ENCODE measurements at places on chromosomes 4 and X. TPM values are rescaled to one million over a fixed set of nuclear protein-coding genes. Genes with fewer than 3 reads are reported as not detected.

DNA sequence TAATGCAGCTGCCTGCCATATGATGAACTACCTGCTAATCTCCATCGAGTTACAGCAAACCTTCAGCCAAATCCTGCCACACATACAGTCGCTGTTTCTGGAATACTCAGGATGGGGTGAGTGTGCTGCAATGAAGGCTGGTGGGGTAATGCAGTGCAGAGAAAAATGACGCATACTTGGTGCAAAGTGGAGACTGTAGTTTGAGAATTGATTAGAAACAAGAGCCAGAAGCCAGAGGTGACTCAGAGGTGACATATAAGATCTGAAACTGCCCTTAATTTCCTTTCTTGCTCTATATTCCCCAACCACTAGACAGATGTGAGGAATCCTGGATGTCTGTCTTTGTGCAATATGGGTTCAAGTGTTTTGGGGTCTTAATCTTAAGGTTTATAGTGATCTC is 22.0 kb downstream of the C4orf54 start:
- H3K36me3 ChIP-seq, result no peaks in the 10 kb centered on the region
- no peaks in the 10 kb centered on the region for H3K27me3 ChIP-seq
- H3K27ac ChIP-seq, result no peak overlapping the region
- no peak overlapping the region for H3K4me3 ChIP-seq
- peaks cover 15% of the 10 kb centered on the region for H3K4me1 ChIP-seq
- no peak for DNase-seq

- H3K4me1 ChIP-seq, result no peaks in the 10 kb centered on the region
- H3K27ac ChIP-seq, result no peak overlapping the region
- H3K4me3 ChIP-seq, result no peak overlapping the region
- H3K27me3 ChIP-seq, result no peaks in the 10 kb centered on the region
- no peak for DNase-seq
- no peaks in the 10 kb centered on the region for H3K36me3 ChIP-seq
Observed at GRCh38 chr4:154927126-154927680, 146.1 kb downstream of the RBM46 start.

DNA sequence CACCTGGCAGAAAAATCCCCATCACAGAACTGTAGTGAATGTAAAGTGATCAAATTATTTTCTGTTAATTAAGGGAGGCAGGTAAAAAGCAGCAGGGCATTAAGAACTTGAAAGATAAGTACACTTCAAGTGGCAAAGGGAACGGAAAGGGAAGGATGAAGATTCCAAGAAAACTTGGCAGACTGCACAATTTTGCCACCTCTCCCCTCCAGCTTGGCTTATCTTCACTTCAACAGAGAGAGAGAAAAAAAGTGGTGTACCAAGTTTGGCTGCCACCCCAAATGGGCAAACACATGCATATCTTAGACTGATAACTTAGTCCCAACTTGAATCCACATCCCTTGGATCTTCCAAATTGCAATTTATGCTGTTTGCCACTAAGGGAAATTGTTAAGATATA is 598.1 kb upstream of the ACTRT1 start:
- H3K27ac ChIP-seq, result no peak overlapping the region
- H3K4me3 ChIP-seq, result no peak overlapping the region
- H3K4me1 ChIP-seq, result no peaks in the 10 kb centered on the region
- H3K27me3 ChIP-seq, result no peaks in the 10 kb centered on the region
- no peaks in the 10 kb centered on the region for H3K36me3 ChIP-seq

DNA sequence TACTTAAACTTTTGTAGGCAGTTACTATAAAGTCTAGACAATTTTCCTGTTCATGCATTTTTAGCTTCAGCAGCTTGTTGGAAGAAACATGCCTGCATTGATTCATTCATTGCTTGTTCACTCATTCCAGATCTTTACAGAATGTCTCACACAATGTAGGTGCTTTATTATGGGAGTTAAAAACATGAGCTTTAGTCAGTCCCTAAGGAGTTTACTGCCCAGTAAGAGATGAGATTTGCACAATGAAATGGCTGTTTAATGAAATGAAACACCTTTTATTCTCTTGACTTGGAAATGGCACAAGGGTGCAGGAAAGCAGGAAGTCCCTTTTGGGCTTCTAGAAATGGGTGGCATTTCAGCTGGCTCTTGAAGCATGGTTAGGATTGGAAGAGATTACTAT is 2.9 kb downstream of the NOCT start:
- DNase-seq, result no peak
- peaks cover 5% of the 10 kb centered on the region for H3K36me3 ChIP-seq
- peak overlapping the region; percentile 31 for H3K27ac ChIP-seq
- peak overlapping the region; percentile 32 for H3K4me3 ChIP-seq
- no peaks in the 10 kb centered on the region for H3K27me3 ChIP-seq

DNA sequence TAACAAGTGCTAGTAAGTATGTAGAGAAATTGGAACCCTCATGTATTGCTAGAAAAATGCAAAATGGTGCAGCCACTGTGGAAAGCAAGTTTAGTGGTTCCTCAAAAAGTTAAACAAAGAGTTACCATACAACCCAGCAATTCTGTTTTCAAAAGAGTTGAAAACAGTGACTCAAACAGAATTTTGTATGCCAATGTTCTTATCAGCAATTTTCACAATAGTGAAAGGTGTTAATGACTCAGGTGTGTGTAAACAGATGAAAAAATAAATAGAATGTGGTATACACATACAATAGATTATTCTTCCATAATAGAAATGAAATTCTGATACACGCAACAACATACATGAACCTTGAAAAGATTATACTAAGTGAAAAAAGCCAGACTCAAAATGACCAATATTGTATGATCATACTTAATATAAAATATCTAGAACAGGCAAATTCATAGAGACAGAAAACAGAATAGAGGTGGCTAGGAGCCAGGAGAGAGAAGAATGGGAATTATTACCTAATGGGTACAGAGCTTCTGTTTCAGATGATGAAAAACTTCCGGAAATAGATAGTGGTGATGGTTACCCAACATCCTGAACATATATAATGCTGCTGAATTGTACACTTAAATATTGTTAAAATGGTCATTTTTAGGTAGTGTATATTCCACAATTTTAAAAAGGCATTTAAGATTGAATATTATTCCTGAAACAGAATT is 51.6 kb downstream of the WDFY3 start:
- no peak overlapping the region for H3K27ac ChIP-seq
- no peaks in the 10 kb centered on the region for H3K4me1 ChIP-seq
- H3K27me3 ChIP-seq, result no peaks in the 10 kb centered on the region
- H3K36me3 ChIP-seq, result peaks cover 6% of the 10 kb centered on the region

DNA sequence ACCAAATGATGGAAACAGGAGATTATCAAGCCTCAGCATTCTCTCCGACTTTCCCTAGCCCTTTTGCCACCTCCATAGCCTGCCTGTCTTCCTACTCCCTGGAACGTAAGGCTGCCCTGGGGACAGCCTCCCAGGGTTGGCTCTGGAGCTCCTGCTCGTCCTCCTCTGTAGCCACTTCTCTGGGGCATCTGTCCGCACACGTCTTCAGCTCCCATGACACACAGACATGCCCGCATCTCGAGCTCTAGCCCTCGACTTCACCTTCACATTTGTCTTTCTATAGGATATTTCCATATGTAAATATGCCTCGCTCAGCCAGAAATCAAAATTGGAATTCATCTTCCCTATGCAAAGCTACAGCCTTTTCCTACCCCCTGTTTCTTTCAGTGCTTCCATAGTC is 67.7 kb downstream of the TSC22D3 start:
- H3K27me3 ChIP-seq, result no peaks in the 10 kb centered on the region
- peaks cover 15% of the 10 kb centered on the region for H3K4me1 ChIP-seq
- DNase-seq, result no peak
- no peak overlapping the region for H3K27ac ChIP-seq

SLC34A2 gene
- polyA plus RNA-seq, result not detected

LPAR4 gene
- not detected for polyA plus RNA-seq

SPANXD gene
- polyA plus RNA-seq, result not detected

GPC3 gene
- polyA plus RNA-seq, result 0.08 TPM

NUP62CL gene
- 2.6 TPM for polyA plus RNA-seq
